ENCODE measurements at places on chromosomes 13 and 19. TPM values are rescaled to one million over a fixed set of nuclear protein-coding genes. Genes with fewer than 3 reads are reported as not detected.

DNA sequence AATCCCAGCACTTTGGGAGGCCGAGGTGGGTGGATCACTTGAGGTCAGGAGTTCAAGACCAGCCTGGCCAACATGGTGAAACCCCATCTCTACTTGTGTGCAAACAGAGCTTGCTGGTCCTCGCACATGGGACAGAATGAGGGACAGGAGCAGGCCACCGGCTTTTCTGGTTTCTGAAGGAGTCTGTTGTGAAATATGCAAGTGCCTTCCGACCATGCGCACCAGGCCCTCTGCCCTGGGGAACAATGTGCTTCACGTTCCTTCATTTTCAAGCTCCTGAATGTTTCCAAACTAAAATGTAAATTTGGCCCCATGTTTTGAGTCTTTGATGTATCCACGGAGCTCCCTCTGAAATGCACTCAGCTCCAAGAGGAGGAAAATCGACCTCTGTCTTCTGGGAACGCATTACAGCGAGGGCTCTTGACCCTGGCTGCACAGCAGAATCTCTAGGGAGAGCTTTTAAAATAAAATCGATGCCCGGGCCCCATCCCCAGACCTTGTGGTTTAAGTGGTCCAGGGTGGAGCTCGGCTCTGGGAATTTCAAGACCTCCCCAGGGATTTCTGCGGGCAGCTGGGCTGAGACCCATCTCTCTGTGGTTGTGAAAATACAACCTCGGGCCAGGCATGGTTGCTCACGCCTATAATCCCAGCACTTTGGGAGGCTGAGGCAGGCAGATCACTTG, 9.3 kb upstream of the ACP4 start:
- no peak for DNase-seq

The PLA2G4C gene
- polyA plus RNA-seq, result 3.6 TPM

DNA sequence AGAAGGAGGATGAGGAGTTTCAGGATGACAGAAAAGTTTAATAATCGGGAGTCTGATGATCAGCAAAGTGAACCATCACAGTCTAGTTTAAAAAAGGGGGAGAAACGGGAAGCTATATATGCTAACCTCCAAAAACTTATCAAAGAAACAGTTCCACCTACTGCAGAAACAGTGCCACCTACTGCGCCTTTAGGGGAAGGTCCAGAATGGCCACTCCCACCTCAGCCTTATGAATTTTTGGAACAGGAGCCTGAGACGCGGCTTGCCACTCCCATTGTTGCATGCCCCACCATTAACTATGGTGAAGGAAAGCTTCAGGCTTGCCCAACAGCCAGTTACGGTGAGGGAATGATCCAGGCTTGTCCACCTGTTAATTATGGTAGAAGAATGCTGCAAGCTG, 929.0 kb downstream of the SLITRK6 start:
- no peak for DNase-seq

DNA sequence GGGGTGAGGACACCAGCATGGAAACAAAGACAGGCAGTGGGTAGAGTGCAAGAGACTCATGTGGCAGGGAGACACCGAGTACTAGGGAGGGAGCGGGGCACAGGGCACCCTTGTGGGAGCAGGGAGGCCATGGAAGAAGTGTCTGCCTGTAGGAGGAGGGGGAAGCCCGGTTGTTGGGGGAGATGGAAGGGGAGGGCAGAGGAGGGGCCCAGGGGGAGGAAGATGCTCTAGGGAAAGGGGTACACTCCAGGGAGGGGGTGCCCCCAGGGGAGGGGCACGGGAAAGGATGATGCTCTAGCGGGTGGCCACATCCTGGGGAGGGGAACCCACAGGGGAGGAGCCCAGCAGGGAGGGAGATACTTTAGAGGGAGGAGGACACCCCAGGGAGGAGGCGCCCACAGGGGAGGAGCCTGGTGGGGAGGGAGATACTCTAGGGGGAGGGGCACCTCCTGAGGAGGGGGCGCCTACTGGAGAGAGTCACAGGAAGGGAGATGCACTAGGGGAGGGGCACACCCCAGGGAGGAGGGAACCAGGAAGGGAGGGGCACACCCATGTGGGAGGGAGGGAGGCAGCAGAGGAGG, 24.9 kb downstream of the CPAMD8 start:
- no peak for DNase-seq

GRCh38 chr19:54517483-54517882, 14.9 kb downstream of the LAIR2 start:
- peak; percentile 18 for DNase-seq

Measured in ovary (tissue), 10 donors.